ENCODE measurements at places on chromosomes 16 and 17.

- no peak for DNase-seq
Observed at GRCh38 chr17:50020841-50021599, 26.0 kb upstream of the DLX3 start.

DNA sequence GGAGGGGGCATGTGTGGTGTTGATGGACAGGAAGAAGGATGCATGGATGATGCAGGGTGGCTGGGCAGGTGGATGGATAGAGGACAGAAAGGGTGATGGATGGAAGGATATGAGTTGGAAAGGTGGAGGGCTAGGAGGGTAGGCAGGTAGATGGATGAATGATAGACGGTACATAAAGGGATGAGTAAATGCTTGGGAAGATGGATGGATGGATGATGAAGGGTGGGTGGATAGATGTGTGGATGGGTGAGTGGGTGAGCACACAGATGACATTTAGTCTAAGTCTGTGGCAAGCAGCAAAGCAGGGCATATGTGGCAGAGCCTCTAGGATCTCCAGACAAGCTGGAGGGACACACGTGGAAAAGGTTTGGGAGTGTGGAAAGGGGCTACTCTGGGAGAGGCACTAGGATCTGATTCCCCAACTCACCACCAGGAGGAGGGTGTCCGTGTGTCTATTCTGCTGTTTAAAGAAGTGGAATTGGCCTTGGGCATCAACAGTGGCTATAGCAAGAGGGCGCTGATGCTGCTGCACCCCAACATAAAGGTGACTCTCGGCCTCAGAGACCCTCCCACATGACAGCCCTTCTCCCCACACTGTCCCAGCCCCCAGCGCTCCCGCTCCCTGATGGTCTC lies 8.2 kb downstream of the PLD2 start:
- DNase-seq, result no peak

GRCh38 chr16:82146957-82147356 lies 23.1 kb downstream of the MPHOSPH6 start:
- DNase-seq, result no peak

- DNase-seq, result no peak
Observed at GRCh38 chr17:21034340-21035235, 8.2 kb downstream of the USP22 start.

GRCh38 chr16:80806927-80807340 lies 2.5 kb upstream of the CDYL2 start:
- no peak for DNase-seq

DNA sequence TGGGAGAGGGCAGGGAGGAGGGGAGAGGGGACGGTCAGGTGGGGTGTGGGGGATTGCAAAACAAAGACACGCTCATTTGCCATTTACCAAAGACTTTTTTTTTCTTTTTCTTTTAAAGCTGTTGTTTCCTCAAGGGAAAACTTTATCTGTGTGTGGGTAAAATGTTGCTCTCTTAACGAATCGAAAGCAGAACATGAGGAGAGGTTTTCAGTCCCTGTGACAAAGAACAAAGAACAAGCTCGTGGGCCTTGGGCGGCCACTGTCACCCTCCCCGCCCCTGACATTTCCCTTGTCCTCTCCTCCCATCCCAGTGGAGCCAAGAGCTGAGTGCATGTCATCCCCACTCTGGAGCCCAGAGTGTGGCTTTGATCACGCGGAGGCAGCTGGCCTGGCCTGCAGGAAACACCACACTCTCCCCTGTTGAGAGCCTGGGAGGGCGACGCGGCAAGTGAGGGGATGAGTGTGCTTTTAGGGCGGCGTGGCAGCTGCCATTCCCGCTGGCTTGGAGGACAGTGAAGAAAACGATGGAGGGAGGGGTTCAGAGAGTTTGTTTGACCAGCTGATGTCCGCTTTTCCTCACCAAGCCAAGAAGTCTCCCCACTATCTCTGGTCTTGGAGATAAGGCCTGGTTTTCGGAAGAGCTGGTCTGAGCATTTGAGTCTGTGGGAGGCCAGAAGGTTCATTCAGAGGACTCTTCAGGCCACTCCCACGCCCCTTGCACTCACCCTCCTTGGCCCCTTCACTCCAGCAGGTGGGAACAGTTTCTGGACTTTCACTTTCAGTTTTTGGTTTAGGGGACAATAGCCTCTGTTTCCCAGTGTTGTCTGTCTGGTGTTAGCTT lies 11.4 kb downstream of the CCR7 start:
- DNase-seq, result peak; percentile 37

- DNase-seq, result no peak
Observed at GRCh38 chr17:31792007-31792585, 66.9 kb downstream of the COPRS start.

DNA sequence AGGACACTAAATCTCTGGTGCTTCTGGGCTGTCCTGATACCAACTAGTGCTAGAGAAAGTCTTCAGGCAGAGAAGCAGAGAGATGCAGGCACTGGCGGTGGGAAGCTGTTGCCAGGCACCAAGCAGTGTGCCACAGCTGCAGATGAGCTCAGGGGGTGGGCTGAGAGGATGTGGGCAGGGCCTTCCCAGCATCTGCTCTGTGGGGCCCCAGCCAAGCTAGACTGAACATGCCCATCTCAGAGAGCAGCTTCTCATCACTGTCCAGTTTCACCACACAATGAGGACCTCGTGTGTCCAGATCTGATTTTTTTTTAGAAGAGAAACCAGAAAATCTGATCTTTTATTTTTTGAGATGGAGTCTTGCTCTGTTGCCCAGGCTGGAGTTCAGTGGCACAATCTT lies 17.1 kb downstream of the PSKH1 start:
- DNase-seq, result no peak

- no peak for DNase-seq
Observed at GRCh38 chr17:63984651-63985386, 12.1 kb upstream of the SCN4A start.

DNA sequence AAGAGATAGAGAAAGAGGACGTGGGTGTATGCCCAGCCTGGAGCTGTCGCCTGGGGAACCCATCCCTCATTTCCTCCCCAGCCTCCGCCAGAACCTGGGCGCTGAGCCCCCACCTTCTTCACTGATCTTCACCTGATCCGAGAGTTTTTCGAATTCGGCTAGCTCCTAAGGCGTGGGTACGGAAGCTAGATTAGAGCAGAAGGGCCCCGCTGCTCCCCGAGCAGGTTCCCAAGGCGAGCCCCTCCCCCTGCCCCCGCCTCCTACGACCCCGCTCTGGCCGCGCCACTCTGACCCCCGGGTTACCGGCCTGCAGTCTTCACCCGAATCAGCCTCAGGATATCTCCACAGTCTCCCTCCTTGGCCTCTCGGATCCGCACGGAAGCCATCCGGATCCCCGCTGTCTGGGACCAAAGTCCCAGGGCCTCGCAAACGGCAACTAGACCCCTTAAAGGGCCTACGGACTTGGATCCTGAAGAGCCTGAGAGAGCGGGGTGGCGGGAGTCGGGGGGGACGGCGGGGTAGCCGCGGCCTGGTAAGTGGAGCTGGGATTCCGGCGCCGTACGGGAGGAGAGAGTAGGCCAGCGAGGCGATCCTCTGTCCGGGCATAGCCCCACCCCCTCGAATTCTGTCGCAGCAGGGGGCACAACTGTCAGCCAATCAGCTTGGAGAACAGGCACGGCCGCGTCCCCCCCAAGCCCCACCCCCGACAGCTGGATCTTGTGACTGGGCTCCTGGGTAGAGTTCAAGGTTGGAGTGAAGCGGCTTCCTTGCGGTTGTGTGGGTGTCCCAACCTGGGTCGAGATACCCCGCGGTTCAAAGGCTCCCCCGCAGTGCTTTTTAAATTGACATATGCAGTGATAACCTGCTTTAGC lies at the start of gene SAT2:
SAT2 (minus strand) TSS at position 572 of the 872 bp plus-strand sequence; CDS start at position 386, 186 bp downstream.
- DNase-seq, result peak; percentile 12

- no peak for DNase-seq
Observed at GRCh38 chr17:63116967-63117830, 151.2 kb downstream of the TANC2 start.
